ENCODE measurements at places on chromosomes 2 and 18.

DNA sequence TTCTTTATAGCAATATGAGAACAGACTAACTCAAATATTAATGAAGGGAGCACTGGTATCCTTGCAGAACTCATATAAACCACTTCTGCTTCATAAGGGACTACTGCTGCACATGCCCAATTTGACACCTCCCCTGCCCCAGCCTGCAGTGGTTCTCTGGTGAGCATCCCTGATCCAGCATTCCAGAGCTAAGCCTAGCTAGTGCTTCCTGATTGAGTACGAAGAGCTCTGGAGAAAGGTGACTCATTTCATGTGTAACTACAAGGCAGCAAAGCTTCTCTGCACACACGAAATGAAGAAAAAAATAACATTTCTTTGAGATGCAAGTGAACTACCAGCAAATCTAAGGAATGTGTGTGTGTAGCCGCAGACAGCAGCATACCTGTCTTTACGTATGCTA is 22.8 kb upstream of the ADNP2 start:
- DNase-seq, result peak; percentile 23

GRCh38 chr2:129205766-129206165 is 773.7 kb upstream of the RAB6C start:
- DNase-seq, result no peak

DNA sequence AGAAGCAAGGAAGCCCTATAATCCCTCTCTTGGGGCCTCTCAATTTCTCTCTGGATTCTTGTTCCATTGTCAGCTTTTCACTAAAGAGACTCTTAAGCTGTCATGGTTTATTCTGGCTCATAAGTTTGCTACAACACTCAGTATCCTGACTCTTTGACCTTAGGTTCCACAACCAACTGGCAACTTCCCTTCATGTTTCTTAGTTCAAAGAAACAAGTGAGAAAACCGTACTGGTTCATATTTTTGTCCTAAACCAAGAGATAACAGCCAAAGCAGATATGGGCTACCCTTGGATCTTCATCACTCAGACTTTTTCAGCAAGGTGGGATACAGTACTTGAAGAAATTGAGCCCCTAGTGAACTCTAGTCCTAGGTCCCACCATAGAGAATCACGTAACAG is 109.9 kb upstream of the CRIM1 start:
- no peak for DNase-seq

GRCh38 chr18:58570360-58571064 is 58.4 kb downstream of the ALPK2 start:
- no peak for DNase-seq

DNA sequence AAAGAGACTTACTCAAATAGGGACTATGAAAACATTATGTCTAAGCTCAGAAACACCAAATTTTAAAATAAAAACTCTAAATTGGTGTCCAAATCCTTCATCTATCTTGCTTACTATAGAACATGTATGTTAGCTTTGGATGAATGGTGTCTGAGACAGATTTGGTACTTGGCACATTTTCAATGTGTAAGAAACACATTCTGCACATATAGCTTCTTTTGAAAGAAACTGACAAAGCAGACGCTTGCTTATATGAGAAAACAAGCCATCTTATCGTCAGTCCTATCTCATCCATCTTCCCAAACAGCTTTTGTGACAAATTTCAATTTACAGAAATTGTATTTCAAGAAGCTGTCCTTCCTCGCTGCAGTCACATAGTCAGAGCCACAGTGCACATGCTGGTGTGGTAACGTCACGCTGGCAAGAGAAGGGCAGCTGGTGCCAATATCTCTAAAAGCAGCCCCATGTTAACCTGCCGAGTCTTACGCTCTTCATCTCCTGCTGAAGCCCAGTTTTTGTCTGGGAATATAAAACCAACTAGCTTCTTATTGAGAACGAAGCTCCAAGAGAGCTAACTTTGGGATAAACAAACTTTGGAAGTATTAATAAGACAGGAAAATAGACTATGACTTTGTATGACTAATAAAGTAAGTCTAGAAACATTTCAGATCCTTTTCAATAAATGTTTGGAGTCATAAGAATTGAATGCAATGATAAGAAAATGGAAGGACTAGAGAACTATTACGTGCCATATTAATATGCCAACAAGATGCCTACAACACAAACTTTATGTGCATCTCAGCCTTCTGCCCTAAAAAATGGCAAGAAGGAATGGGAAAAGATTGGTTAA is 74.9 kb upstream of the TFCP2L1 start:
- DNase-seq, result no peak

DNA sequence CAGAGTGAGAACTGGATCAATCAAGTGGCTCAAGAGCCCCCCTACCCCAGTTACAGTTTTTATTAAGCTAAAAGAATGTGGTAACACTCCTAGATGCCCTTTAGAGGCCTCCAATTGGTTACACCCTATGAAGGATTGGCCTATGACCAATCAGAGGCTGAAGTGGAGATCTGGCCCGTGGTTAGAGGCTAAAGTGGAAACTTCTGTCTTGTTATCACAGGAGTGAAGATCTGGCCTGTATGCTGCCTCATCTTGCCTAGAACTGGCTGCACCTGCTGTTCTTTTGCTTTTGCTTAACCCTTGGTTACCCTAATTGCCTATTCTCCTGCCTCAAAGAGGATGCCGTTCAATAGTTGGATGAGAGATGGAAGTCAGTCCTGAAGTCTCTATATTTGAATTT is 100.1 kb upstream of the MAP2 start:
- no peak for DNase-seq

- DNase-seq, result peak; percentile 41
These were observed 98.5 kb downstream of the DSEL start for GRCh38 chr18:67417864-67418523.

DNA sequence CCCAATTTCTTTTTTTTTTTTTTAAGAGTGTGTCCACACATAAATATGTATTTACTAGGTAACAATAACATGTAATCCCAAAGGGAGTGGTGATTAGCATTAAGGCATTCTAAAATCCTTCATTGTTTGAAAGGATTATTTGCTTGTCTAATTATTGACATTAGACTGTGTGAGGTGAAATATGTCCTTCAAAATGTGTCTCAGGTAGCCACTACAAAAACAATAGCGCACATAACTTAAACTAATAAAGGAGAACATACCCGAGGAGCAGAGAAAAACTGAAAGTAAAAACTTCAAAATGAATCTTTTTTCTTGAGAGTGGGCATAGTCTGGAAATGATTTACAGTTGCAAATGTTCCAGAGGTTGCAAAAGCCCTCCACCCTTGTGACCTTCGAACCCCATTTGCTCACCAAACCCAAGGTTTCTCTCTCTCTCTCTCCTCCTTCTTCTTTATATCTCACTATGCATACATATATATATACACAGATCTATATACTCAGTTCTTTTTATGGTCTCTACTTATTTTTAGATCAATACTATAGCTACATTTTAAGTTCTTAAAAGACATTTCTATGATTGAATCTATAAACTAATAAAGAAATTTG is 24.4 kb upstream of the FRZB start:
- no peak for DNase-seq

DNA sequence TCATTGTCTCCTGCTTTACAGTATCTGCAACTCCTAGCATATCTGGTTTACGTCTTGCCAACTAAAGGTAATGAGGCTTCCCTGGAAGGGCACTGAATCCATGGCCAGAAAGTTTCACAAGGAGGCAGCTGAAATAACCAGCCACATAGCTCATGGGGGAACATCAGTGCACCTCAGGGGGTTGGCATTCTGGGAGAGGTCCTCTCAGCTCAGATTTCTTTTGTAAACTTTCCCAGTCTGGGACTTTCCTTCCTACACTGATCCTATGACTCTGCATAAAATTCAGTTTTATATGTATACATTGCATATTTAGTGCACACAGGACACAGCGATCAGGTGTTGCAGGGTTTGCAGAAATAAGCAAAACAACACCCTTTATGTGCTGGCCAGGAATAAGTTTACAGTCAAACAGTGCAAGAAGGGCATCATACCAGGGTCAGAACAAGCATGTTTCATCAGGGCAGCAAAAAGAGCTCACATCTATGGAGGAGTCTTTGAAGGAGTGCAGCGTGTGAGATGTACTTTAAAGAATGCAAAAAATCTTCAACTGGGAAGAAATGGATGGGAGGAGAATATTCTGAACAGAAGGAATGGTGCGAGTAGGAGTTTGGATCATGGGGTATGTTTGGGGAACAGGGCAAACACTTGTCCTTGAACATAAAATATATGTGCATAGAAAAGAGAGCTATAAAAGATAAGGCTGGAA is 240.6 kb upstream of the RAB12 start:
- no peak for DNase-seq

DNA sequence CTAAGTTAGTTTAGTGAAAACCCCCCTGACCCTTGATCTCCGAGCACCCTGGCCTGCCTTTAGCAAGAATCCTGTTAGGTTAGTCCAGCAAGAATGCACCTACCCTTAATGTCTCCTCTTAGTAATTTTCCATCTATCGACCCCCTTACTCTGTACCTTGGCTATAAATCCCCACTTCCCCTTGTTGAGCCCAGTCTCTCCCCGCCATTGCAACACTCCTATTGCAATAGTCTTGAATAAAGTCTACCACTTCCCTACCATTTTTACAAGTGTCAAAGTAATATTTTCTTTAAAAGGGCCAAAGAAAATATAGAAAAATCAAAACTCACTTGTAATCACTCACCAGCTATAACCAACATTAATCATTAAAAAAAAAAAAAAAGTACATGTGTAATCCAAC is 4.2 kb upstream of the ZBTB7C start:
- DNase-seq, result no peak

- DNase-seq, result peak; percentile 35
These were observed 8.9 kb downstream of the GDF7 start for GRCh38 chr2:20675701-20676352.

DNA sequence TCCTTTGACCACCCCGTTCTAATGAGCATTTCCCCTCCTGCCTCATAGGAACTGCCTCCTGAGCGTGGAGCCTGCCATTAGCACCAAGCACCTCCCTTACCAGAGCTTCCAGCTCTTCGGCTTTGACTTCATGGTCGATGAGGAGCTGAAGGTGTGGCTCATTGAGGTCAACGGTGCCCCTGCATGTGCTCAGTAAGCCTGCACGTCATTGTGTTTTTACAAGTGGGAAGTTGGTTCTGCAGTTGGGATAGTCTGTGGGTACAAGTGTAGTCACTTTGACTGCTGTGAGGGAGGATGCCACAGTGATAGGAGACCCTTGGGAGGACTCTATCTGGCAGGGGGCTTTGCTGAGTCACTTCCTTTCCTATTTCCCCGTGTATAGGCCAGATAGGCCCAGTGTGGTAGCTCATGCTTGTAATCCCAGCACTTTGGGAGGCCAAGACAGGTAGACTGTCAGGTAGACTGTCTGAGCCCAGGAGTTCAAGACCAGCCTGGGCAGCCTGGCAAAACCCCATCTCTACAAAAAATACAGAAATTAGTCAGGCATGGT is 22.0 kb upstream of the POLR1B start:
- no peak for DNase-seq

GRCh38 chr18:32237049-32237448 is 47.2 kb downstream of the MEP1B start:
- peak; percentile 51 for DNase-seq

GRCh38 chr18:52334307-52334706 is 5.7 kb upstream of the DCC start:
- DNase-seq, result no peak

DNA sequence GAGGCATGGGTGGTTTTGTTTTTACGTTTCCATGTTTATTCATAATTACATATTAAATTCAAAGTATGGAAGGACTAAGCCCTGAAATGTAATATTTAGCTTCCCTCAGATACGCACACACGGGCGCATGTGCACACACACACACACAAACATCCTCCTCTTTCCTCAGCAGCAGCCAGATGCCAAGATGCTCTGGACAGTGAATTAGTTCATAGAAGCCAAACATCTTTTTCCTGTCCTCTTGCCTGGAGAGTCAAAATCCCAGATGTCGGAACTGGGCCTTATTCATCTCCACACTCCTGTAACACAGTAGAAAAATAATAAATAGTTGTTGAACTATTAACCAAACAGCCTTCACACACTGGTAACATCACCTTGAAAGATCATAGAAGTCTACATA is 273.1 kb downstream of the SP3 start:
- DNase-seq, result no peak

- DNase-seq, result no peak
These were observed 486.3 kb upstream of the MAP2 start for GRCh38 chr2:208937521-208937920.

GRCh38 chr2:210503725-210504191 is 27.2 kb upstream of the LANCL1 start:
- no peak for DNase-seq

Measured in bronchial epithelial cell (primary cell).